ENCODE measurements at places on chromosomes 13 and 19.

GRCh38 chr13:102045731-102046130 is 356.1 kb downstream of the FGF14 start:
- no peak for DNase-seq

DNA sequence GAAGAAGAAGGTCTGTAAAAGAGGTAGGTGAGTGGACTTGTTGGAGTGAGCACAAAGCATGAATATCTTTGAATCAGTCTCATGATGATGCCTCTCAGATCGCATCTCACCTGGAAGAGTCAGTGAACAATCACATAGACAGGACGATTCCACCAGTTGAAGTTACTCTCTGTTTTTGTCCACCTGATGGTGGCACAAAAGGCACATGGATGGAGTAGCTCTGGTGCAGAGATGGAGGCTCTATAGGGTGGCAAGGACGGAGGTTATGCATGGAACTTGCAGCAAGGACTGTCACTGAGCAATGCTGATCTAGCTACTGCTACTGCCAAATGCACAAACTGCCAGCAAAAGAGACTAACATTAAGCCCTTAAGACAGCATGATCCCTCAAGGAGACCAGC is 10.3 kb upstream of the MYCBP2 start:
- DNase-seq = no peak

- DNase-seq = no peak
Observed at GRCh38 chr13:61774903-61775302, 359.3 kb upstream of the PCDH20 start.

DNA sequence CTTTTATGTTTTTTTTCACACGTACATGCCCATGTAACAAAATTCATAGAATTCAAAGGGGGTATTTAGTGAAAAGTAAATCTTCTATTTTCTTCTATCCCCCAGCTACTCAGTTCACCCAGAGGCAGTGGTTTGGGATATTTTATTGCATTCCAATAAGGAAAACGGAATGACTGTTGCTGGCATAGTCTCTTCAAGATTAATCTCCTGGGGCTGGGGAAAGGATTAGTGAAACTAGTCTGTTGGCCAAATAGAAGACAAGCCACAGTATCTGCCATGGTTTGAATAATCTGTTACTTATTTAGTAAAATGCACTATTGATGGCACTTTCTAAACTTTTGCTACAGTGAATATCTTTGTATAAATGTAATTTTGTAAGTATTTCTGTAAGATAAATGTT is 122.0 kb downstream of the NDFIP2 start:
- no peak for DNase-seq

GRCh38 chr13:90846936-90847335 is 500.6 kb upstream of the MIR17HG start:
- no peak for DNase-seq

DNA sequence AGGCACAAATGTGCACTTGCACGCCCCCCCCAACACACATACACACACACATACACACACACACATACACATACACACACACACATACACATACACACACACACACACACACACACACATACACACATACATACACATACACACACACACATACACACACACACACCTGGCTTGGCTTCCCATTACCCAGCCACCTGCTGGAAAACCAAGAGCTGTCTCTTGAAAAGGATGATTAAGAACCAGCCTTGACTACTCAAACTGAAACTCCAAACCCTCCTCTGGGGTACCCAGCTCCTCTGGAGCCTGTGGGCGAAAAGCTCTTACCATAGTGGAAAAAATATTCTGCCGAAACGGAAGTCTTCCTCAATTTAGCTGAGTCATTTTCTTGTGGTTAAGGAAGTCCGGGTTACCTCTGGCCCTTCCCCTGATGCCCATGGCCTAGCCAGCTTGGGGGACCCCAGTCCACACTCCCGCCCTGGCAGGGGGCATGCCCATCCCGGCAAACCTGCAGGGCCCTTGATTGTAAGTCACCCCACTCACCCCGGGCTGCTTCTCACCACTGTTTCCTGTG is 21.9 kb downstream of the CEBPA start:
- DNase-seq = no peak

DNA sequence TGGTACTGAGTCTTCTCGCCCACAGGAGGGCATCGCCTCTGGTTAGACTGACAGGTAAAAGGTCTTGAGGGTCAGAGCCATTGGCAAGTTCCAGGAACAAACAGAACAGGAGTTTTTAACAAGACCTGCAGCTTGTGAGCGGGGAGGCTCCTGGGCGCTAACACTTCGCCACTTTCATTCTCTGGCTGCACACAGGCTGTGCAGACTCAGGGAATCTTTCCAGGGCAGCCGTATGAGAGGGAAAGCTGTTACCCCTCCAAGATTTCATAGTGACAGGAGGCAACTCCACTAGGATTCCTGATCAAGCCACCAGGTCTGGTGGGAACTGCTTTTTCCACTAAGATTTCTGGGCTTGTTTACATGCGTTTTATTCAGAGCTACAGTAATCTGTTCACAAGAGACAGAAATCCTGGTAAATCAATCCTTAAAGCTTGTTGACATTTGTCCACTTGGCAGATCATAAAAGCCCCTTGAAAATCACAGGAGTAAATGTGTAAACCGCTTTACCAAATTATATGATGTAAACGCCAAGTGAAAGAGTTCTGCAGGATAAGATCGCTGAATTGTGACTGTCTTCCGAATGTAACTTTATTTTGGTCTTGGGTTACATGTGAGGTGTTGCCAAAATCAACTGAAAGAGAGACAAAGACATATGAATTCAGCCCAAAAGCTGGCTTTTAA is 190.6 kb downstream of the MZT1 start:
- DNase-seq = no peak

GRCh38 chr13:27783111-27783510 is 9.2 kb upstream of the GSX1 start:
- peak; percentile 15 for DNase-seq

- peak; percentile 32 for DNase-seq
Observed at GRCh38 chr19:11659612-11660011, 62.3 kb downstream of the ZNF627 start.

GRCh38 chr19:46674416-46675178 is 13.6 kb upstream of the DACT3 start:
- no peak for DNase-seq

- DNase-seq = no peak
Observed at GRCh38 chr13:74032325-74032724, 101.9 kb downstream of the KLF12 start.

GRCh38 chr13:45113233-45114224 is 6.8 kb upstream of the GTF2F2 start:
- no peak for DNase-seq

GRCh38 chr19:30349131-30349730 is 23.0 kb upstream of the ZNF536 start:
- no peak for DNase-seq

- DNase-seq = no peak
Observed at GRCh38 chr19:8806661-8807060, 25.4 kb downstream of the ZNF558 start.

GRCh38 chr19:17602872-17603510 is 47.5 kb downstream of the COLGALT1 start:
- DNase-seq = no peak

- DNase-seq = no peak
Observed at GRCh38 chr13:56166864-56167263, 973.9 kb upstream of the PRR20A start.

GRCh38 chr13:31794452-31794851 is 55.1 kb downstream of the RXFP2 start:
- DNase-seq = no peak

DNA sequence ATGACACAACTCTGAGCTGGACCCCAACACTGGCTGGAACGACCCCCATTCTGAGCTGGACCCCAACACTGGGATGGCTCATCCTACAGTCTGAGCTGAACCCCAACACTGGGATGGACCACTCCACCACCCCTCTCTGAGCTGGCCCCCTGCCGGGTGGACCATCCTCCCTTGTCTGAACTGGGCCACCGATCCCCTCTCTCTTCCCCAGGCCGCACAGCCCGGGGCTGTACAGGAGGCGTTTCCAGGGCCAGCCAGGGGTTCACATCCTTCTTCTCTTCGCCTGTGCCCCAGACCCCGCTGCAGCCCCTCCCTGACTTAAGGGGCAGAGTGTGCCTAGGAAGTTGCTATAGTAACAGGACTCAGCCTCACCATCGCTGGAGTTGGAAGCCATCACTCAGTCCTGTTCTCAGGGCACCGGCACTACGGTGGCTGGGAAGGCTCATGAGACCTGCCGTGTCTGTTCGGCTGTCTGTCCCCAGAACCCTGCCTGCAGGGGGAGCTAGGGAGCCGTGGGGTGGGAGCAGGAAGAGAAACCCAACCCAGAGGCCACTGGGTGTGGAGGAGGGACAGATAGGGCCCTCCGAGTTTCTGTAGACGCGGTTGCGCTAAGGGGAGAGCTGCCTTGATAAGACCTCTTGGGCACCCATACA is 3.7 kb downstream of the PRKACA start:
- peak; percentile 33 for DNase-seq

GRCh38 chr19:10037367-10037766 is 24.1 kb downstream of the RDH8 start:
- no peak for DNase-seq
